ENCODE measurements at places on chromosomes 6 and 20. TPM values are rescaled to one million over a fixed set of nuclear protein-coding genes. Genes with fewer than 3 reads are reported as not detected.

The KHDC1L gene
- total RNA-seq = not detected

The NUDT3 gene
- total RNA-seq = 6.4 TPM

The CD93 gene
- total RNA-seq = not detected

The C6orf15 gene
- 0.09 TPM for total RNA-seq

The PRDM13 gene
- total RNA-seq = 0.83 TPM

The RFX6 gene
- not detected for total RNA-seq

The OR12D3 gene
- not detected for total RNA-seq

The NHLRC1 gene
- 1.3 TPM for total RNA-seq

The DNAH8 gene
- not detected for total RNA-seq

Measured in A549 treated with Hydrocortisone at 1 μM for 4 hours (cell line).